Adipose tissue (tissue), 3 donors: ENCODE measurements at places on chromosomes 12 and 14. TPM values are rescaled to one million over a fixed set of nuclear protein-coding genes. Genes with fewer than 3 reads are reported as not detected.

Gene AJUBA
- polyA plus RNA-seq, result 1.6 TPM

Gene CLEC1B
- polyA plus RNA-seq, result not detected

Gene B4GALNT1
- polyA plus RNA-seq, result 0.35 TPM

Gene PCED1B
- 2.7 TPM for polyA plus RNA-seq

Gene ANKS1B
- polyA plus RNA-seq, result 4.0 TPM

Gene CPNE6
- polyA plus RNA-seq, result not detected

Gene BATF
- 8.5 TPM for polyA plus RNA-seq

Gene SERPINA12
- not detected for polyA plus RNA-seq

Gene TMEM229B
- 1.5 TPM for polyA plus RNA-seq

Gene RPS29
- polyA plus RNA-seq, result 5,182 TPM
